Left ventricle myocardium inferior (tissue), 1 donor: ENCODE measurements at places on chromosomes 16 and 17. TPM values are rescaled to one million over a fixed set of nuclear protein-coding genes. Genes with fewer than 3 reads are reported as not detected.

ERCC4 gene
- total RNA-seq: 8.2 TPM

MGAT5B gene
- total RNA-seq: 0.08 TPM

CCL4 gene
- total RNA-seq: 0.91 TPM

KRT39 gene
- not detected for total RNA-seq

HOXB4 gene
- total RNA-seq: 0.25 TPM

OR3A1 gene
- not detected for total RNA-seq

LRRC75A gene
- 0.96 TPM for total RNA-seq

HP gene
- 1.6 TPM for total RNA-seq

- no peaks in the 10 kb centered on the region for H3K27me3 ChIP-seq
- H3K27ac ChIP-seq: no peak overlapping the region
Observed at GRCh38 chr17:40241252-40241834, 22.2 kb downstream of the WIPF2 start.

DNA sequence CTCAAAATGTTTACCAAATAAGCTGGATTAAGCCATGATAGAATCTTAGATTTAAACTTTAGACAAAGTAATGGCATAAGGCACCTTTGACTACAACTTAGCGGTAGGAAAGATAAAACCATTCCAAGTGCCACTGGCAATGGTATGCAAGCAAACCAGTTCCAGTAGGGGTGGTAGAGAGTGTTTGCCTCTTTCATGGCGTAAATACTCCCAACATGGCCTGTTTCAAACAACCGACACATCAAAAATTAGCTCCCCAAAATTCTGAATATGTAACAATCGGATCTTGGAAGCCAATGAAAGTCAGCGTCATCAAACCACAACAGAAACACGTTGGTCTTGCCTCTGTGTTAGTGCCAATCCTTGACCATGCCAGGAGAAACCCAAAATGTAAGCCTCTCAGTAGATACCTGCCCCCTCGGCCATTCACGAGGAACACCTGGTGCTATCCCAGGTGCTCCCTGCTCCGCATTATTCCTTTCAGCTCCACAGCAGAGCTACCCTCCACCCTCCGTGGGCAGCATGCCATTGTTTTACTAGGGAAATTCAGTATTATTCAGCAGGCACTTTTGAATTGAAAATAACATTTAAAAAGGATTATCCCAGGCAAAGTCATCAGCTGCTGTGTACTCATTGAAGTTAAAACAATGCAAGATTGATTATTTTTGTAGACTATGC, 307.8 kb upstream of the CDH11 start:
- no peak overlapping the region for H3K4me3 ChIP-seq
- no peak for DNase-seq
- no peaks in the 10 kb centered on the region for H3K27me3 ChIP-seq
- no peaks in the 10 kb centered on the region for H3K36me3 ChIP-seq
- no peaks in the 10 kb centered on the region for H3K4me1 ChIP-seq
- H3K27ac ChIP-seq: no peak overlapping the region

DNA sequence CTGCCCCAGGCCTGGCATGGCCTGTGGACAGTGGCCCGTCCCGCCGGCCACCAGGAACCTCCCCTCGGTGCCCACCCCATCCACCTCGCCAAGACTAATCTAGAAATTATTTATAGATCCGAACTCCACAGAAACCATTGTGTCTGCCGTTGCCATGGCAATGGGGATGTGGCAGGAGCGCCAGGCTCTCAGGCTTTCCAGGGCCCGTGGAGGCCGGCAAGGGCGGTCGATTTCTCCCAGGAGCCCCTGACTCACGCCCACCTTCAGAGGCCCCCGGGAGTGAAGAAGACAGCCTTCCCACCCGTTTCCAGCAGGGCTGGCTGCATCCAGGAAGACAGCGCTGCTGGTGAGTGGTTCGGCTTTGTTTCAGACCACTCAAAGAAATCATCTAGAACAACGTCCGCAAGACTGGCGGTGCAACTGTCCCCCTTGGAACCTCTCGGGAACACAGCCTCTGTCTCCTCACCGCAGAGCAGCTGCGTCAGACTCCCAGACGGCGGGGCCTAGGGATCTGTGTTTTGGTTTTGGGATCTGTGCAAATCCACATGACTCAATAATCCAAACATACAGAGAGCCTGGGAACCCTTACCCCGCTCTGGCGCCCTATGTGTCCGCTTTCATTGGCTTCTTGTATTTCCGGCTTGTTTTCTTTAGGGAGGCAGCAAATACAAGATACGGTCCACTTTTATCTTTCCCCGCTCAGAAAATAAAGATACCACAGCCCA, 48.5 kb upstream of the ZCCHC14 start:
- H3K27ac ChIP-seq: peak overlapping the region; percentile 58
- no peaks in the 10 kb centered on the region for H3K36me3 ChIP-seq
- H3K27me3 ChIP-seq: peaks cover 74% of the 10 kb centered on the region
- H3K4me3 ChIP-seq: peak overlapping the region; percentile 49

GRCh38 chr17:45743626-45744326, 40.3 kb upstream of the CRHR1 start:
- peak; percentile 28 for DNase-seq
- peaks cover 11% of the 10 kb centered on the region for H3K4me1 ChIP-seq
- H3K4me3 ChIP-seq: no peak overlapping the region
- H3K27ac ChIP-seq: no peak overlapping the region

GRCh38 chr17:78039581-78039980, 81.1 kb downstream of the TNRC6C start:
- H3K36me3 ChIP-seq: peaks cover 18% of the 10 kb centered on the region
- H3K27ac ChIP-seq: peak overlapping the region; percentile 95
- no peak for DNase-seq
- peaks cover 72% of the 10 kb centered on the region for H3K4me1 ChIP-seq
- no peak overlapping the region for H3K4me3 ChIP-seq

DNA sequence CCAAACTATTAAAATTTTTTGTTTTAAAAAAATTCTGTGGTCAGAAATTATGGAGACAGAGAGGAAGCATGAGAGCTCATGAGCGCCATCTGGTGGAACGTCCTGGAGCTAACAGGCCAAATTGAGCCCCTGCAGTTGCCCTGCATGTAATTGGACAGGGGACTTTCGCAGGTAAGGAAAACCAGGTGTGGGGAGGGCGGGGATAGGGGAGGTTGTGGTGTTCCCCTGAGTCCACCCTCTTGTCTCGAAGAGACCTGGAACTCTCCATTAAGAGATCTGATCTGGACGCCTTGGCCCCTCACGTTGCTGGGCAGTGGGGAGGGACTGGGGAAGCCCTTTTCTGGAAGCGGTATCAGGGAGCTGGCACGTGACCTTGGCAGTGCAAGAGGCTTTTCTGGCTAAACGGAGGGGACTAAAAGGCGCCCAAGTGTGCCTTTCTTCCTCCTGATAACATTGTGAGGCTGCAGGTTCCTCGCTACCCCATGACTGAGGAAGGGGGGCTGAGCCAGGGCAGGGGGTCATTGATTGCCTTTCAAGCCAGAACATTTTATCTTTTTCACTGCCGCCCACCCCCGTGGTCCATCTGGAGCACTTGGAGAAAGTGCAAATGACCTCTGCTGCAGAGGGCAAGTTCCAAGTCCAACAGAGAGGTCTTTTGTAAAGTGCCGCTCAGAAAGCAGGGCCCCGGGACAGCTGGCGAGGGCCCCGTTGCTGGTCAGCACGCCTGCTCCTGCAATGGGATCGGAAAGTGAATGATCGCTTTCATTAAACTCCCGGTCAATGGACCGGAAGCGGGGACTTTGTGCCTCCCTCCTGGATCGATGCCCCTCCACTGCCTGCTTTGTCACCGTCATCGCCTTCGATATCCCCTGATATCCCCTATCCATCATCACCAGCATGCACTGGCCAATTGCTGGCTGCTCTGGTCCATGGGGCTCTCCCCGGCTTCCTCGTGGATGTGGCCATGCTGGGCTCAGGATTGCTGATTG, 18.4 kb downstream of the PDILT start:
- H3K4me3 ChIP-seq: peak overlapping the region; percentile 11
- peak; percentile 59 for DNase-seq
- H3K27ac ChIP-seq: peak overlapping the region; percentile 22
- H3K4me1 ChIP-seq: peaks cover 3% of the 10 kb centered on the region
- no peaks in the 10 kb centered on the region for H3K36me3 ChIP-seq
- H3K27me3 ChIP-seq: peaks cover 11% of the 10 kb centered on the region

- no peak overlapping the region for H3K4me3 ChIP-seq
- no peaks in the 10 kb centered on the region for H3K36me3 ChIP-seq
- peaks cover 17% of the 10 kb centered on the region for H3K4me1 ChIP-seq
- H3K27ac ChIP-seq: no peak overlapping the region
- no peak for DNase-seq
Observed at GRCh38 chr17:77875881-77876509, 82.5 kb upstream of the TNRC6C start.

GRCh38 chr17:4127555-4127954, 15.3 kb downstream of the ZZEF1 start:
- H3K36me3 ChIP-seq: peaks cover 15% of the 10 kb centered on the region
- no peak overlapping the region for H3K27ac ChIP-seq
- peaks cover 36% of the 10 kb centered on the region for H3K4me1 ChIP-seq
- H3K27me3 ChIP-seq: no peaks in the 10 kb centered on the region

DNA sequence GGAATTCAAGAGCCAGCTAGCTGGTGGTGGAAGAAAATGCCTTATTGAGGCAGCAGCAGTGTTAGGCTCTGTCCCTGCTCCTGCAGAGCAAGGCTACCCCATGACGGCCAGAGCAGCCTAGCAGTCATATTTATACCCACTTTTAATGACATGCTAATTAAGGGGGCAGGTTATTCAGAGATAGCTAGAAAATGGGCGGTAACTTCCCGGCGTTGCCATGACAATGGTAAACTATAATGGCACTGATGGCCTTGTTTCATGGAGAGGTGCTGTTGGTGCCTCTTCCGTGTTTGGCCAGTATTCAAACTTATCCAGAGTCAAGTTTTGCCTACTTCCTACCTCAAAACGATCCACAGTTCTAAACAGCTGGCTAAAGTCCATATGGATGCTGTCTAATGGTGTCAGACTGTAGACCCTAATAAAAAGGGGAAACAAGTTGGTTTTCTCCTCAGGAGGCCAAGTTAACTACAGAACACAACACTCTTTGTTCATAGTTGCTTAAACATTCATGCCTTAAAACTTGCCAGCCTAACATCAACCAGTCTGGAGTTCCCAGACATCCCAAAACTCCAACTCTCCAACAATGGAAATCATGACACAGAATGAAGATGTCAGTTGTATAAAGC, 3.7 kb upstream of the SCNN1B start:
- DNase-seq: no peak
- H3K36me3 ChIP-seq: no peaks in the 10 kb centered on the region
- H3K27ac ChIP-seq: no peak overlapping the region
- peaks cover 11% of the 10 kb centered on the region for H3K4me1 ChIP-seq

DNA sequence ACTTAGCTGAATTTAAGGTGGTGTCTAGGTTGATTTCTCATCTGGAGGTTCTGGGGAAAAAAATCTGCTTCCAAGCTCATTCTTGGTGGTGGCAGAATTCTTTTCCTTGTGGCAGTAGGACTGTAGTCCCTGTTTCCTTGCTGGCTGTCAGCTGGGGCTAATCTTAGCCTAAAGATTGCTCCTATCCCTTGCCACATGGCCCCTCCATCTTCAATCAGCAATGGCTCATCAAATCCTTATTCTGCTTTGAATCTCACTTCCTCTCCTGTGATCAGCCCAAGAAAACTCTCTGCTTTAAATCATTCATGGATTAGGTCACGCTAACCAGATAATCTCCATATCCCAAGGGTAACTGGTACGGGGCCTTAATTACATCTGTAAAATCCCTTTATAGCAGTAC, 6.6 kb downstream of the FAM20A start:
- DNase-seq: no peak
- no peak overlapping the region for H3K4me3 ChIP-seq
- H3K36me3 ChIP-seq: no peaks in the 10 kb centered on the region
- peaks cover 12% of the 10 kb centered on the region for H3K27me3 ChIP-seq
- peak overlapping the region; percentile 57 for H3K27ac ChIP-seq

GRCh38 chr16:50025537-50025931, 509 bp downstream of the CNEP1R1 start:
- H3K4me1 ChIP-seq: peaks cover 41% of the 10 kb centered on the region
- peak overlapping the region; percentile 99 for H3K4me3 ChIP-seq
- H3K27ac ChIP-seq: peak overlapping the region; percentile 89
- no peak for DNase-seq

GRCh38 chr17:181245-182049, at the start of gene DOC2B:
Gene DOC2B, minus strand, starts transcription at chr17:181650. Its CDS starts 171 bp downstream, at chr17:181479.
- H3K4me3 ChIP-seq: peak within 1 kb of the TSS; percentile 71
- H3K27me3 ChIP-seq: peaks cover 80% of the 10 kb centered on the region
- peaks cover 56% of the 10 kb centered on the region for H3K4me1 ChIP-seq
- peak within 1 kb of the TSS; percentile 90 for H3K27ac ChIP-seq

GRCh38 chr16:79912592-79913310, 312.2 kb upstream of the MAF start:
- no peak for DNase-seq
- no peaks in the 10 kb centered on the region for H3K27me3 ChIP-seq
- H3K4me1 ChIP-seq: no peaks in the 10 kb centered on the region
- no peaks in the 10 kb centered on the region for H3K36me3 ChIP-seq
- no peak overlapping the region for H3K4me3 ChIP-seq

DNA sequence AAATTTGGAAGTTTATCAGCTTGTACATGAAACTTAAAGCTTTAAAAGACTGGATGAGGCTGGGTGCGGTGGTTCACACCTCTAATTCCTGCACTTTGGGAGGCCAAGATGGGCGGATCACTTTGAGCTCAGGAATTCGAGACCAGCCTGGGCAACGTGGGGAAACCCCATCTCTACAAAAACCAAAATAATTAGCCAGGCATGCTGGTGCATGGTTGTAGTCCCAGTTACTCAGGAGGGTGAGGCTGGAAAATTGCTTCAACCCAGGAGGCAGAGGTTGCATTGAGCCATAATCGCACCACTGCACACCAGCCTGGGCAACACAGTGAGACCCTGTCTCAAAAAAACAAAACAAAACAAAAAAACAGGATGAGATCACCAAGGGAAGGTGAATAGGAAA, 209.5 kb downstream of the AATF start:
- DNase-seq: no peak
- H3K27ac ChIP-seq: no peak overlapping the region
- H3K4me3 ChIP-seq: no peak overlapping the region
- H3K36me3 ChIP-seq: peaks cover 22% of the 10 kb centered on the region
- H3K27me3 ChIP-seq: no peaks in the 10 kb centered on the region
- no peaks in the 10 kb centered on the region for H3K4me1 ChIP-seq

DNA sequence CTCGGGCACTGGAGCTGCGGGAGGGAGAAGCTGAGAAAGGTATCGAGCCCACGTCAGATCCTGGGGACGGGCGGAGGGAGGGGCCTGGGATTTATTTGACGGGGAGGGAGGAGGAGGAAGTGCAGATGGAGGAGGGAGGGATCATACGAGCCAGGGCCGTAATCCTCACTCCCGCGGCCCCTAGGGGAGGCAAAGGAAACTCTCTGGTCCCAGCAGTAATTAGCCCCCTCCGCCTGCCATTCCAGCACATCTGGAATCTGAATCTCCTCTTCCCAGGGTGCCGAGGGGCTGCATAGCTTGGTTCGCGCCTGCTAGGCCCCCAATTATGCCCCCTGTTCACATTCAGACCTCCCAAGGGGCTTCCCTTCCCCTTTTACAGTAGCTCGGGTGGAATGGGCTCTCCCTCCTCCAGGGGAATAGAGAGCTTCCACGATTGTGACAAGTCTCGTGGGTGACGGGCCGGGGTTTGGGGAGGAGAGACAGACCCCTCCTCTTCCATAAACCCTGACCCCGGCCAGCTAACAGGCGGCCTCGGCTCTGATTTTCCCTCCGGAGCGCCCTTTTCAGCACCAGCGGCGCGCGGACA, at the start of gene SEZ6L2:
Gene SEZ6L2, minus strand, starts transcription at position 35 of the 586 bp plus-strand sequence. CDS start 531 bp downstream, outside the sequence.
- peak within 1 kb of the TSS; percentile 75 for H3K4me3 ChIP-seq
- H3K4me1 ChIP-seq: peaks cover 16% of the 10 kb centered on the region
- H3K27me3 ChIP-seq: peaks cover 67% of the 10 kb centered on the region
- H3K36me3 ChIP-seq: no peaks in the 10 kb centered on the region
- H3K27ac ChIP-seq: no peak within 1 kb of the TSS

- DNase-seq: no peak
- no peak overlapping the region for H3K27ac ChIP-seq
- no peaks in the 10 kb centered on the region for H3K27me3 ChIP-seq
Observed at GRCh38 chr17:78595135-78595810, 18.1 kb upstream of the DNAH17 start.
